ENCODE measurements at places on chromosomes 7 and 10. TPM values are rescaled to one million over a fixed set of nuclear protein-coding genes. Genes with fewer than 3 reads are reported as not detected.
A peak's percentile ranks its signal among the peaks of the same experiment; 100 is the strongest.

- no peak for DNase-seq
These were observed 205.9 kb downstream of the SKAP2 start for GRCh38 chr7:26658389-26659084.

RBM20 gene
- 0.64 TPM for polyA plus RNA-seq

OR9A2 gene
- not detected for polyA plus RNA-seq

- DNase-seq, result no peak
These were observed 203.5 kb downstream of the USP6NL start for GRCh38 chr10:11407939-11408338.

- DNase-seq, result peak; percentile 61
These were observed 27.9 kb downstream of the GTF2IRD1 start for GRCh38 chr7:74481458-74482196.

ENO4 gene
- 0.36 TPM for polyA plus RNA-seq

AGR3 gene
- not detected for polyA plus RNA-seq

GPR158 gene
- not detected for polyA plus RNA-seq

VPS50 gene
- 9.1 TPM for polyA plus RNA-seq

GTPBP10 gene
- polyA plus RNA-seq, result 10.9 TPM

LEP gene
- polyA plus RNA-seq, result not detected

GRCh38 chr7:91034459-91035368 is 229.5 kb upstream of the FZD1 start:
- peak; percentile 76 for DNase-seq

GRCh38 chr7:135204341-135204749 is 7.0 kb downstream of the WDR91 start:
- DNase-seq, result no peak

CFAP58 gene
- 0.47 TPM for polyA plus RNA-seq

DNA sequence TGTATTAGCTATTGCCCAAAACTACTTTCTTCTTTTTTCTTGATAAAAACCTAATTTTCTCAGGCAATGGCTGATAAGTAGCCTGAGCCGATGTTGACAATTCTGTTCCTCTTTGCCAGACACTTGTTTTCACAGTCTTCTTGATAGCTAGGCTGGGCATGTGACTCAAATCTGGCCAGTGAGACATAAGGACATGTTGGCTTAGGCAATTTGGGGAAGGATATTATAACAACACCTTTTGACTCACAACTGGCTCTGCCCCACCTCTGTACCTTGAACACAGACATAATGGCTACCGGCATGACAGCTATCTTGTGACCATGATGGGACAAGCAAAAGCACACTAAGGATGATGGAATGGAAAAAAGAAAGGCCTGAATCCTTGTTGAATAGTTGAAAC is 72.9 kb upstream of the GPR22 start:
- DNase-seq, result no peak

DNA sequence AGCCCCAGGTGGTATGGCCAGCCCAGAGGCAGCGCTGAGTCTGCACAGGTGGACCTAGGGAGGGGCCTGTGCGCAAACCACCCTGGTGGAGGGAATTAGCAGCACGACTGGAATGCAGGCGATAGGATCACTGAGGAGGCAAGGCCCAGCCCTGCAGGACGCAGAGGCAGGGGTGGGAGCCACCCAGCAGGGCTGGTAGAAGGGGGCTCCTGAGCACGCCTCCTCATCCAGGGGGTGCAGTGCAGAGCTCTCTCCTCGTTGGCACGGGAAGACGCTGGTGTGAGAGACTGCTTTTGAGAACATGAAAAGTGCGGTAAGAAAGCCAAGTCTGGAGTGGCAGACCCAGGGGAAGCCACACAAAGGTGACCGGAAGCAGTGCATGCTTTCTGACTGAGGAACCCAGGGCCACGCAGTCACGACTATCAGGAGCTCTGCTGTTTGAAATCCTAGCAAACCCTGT is 6.0 kb downstream of the FXYD4 start:
- DNase-seq, result peak; percentile 15

DNA sequence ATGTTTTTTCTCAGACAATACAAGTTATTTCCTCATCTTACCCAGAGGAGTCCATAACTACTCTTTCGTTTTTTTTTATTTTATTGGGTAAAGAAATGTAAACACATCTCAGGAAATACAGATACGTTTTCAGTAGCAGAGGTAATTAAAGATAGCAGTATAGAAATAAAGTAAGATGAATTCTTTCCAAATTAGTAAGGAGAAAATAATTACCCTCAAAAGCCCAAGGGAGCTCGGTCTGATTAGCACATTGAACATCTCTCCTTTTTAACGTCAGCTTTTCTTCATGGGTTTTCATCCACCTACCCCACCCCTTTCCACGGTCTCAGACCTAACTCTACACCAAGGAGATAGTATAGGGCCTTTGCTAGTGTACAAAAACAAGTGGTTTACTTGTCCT is 294.2 kb downstream of the GRID1 start:
- no peak for DNase-seq

IL15RA gene
- polyA plus RNA-seq, result 1.2 TPM

DNA sequence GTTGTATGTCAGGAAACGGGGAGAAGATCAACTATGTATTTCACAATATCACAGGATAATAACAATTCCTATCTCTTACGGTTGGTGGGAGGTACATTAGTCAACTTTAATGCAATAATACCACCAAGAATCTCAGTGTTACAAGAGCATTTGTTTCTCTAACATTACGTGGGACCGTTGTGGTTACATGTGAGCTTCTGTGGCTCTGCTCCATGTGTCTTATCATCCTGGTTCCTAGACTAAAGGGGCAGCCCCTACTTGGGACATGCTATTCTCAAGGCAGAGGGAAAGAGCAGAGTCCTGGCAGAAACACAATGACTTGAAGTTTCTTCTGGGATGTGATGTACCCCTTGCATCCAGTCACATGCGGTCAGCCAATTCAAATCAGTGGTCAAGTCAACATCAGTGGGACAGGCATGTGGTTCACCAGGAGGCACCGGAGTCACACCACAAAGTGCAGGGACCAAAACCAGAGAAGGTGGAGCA is 2.5 kb upstream of the ZNF22 start:
- DNase-seq, result no peak

TET1 gene
- 0.38 TPM for polyA plus RNA-seq

DNA sequence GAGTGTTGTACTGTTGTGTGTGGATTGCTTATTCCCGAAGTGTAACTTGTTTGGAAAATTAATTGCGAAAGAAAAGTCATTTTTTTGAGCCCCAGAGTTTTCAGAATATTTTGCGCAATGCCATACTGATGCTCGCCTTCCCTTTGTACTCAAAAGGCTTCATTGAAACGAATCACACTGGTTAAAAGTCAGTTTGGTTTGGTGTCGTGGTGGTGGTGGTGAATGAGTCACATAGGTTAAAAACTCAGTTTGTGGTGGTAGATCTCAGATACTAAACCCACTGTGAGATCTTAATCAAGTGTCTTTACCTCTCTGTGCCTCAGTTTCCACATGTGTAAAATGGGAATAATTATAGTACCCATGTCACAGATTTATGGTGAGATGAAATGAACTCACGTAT is 61.1 kb upstream of the IL6 start:
- no peak for DNase-seq

MORN4 gene
- 31.7 TPM for polyA plus RNA-seq

DNA sequence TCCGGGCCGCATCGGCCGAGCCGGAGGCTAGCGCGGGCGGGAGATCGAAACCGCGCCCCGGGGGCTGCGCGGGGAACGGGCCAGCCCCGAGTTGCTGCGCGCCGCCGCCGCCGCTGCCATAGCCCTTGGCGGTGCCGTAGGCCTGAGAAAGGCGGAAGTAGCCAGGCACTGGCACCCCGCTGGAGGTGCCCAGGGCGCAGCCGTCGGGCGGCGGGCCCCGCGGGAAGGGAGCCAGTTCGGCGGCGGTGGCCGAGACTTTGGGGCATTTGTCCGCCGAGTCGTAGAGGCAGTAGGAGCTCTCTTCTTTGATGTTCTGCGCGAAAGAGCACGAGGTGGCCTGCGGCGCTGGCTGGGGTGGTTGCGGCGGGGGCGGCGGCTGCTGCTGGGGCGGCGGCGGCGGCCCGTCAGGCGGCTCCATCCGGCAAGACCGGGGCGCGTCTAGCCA is 587 bp downstream of the HOXA10 start:
- peak; percentile 54 for DNase-seq

SKIDA1 gene
- polyA plus RNA-seq, result 0.47 TPM

- peak; percentile 46 for DNase-seq
These were observed 561 bp upstream of the HNRNPF start for GRCh38 chr10:43409385-43410109.

C10orf105 gene
- polyA plus RNA-seq, result not detected

- no peak for DNase-seq
These were observed 2.5 kb upstream of the UPK3B start for GRCh38 chr7:76507723-76508406.

LRRTM3 gene
- polyA plus RNA-seq, result not detected

DNA sequence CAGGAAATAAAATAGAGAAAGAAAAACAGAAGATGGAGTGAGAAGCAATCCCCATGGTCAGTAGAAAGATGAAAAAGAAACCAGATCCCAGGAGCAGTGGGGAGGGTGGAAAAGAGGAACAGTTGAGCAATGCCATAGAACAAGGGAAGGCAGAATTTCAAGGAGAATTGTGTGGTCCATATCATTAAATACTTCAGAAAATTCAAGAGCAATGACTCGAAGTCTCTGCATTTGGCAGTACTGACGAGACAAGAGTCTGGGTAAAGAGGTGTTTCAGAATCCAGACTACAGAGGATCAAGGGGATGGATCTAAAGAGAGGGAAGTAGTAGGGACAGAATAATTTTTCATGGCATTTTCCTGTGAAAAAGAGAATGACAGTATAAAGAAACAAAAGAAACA is 512.6 kb downstream of the PHTF2 start:
- no peak for DNase-seq

CCL24 gene
- polyA plus RNA-seq, result not detected

DNA sequence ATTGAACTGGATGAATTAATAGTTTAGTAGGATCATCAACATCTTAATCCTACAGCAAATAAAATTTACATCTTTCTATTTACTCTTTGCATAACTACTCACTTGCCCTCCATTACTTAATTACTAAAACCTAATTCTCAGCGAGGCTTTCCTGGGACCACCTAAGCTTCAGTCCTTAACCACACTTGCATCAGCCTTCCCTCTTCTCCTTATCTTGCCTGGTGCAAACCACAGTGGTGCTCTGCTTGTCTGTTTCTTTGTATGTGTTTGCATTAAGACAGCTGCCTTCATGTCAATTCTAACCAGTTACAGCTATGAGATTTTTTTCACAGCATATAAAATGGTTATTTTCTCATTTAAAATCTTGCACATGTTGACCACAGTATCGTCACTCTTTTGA is 72.6 kb upstream of the ZNF92 start:
- DNase-seq, result no peak

DNA sequence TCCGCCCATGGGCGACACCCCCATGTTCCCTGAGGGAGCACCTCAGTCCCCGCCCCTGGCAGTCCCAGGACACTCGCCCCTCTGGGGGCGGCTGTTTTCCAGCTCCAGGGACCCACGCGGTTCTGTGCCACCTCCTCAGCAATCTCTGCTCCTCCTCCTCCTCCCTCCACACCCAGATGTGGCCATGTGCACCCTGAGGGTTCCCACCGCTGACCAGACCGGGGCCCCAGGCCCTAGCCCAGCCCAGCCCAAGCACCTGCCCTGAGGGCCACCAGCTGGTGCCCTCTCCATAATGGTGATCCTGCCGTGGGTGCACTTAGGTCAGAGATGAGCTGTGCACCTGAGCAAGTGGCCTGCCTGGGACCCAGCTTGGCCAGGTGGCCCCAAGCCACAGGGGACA is 25.1 kb downstream of the AP5Z1 start:
- DNase-seq, result no peak

DNA sequence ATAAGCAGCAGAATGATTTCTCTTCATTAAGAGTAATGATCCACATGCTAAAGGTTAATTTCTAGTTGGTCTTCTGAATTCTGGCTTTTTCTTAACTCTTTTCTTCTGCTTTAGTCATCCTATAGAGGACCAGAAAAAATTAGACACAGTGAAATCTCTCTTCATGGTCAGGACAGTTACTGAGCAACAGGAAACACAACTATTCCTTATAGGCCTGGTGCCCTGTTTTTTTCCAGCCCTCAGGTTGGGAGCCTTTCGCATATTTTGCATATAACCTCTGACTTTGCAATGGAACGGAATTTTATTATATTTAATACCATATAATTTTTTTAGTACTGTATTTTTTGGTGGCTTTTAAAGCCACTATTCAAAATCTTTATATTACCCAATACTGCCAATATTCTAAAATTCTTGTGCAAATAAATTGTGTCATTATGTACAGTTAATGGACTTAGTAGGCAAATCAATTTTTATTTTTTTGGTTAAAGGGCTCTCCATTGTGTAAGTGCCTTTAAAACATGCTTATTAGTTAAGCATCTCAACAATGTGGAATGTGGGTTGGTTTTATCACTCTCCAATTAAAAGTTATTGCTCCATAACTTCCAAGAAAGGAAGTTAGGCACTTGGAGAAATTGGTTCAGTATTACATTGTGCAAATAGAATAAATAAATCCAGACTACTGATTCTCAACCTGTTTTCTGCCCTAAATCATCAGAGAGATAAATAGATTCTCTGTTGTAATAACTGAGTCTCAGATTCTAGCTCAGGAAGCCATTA is 22.5 kb downstream of the ARL4A start:
- no peak for DNase-seq

LRRC4 gene
- 0.44 TPM for polyA plus RNA-seq

ELFN1 gene
- polyA plus RNA-seq, result 0.05 TPM

DNA sequence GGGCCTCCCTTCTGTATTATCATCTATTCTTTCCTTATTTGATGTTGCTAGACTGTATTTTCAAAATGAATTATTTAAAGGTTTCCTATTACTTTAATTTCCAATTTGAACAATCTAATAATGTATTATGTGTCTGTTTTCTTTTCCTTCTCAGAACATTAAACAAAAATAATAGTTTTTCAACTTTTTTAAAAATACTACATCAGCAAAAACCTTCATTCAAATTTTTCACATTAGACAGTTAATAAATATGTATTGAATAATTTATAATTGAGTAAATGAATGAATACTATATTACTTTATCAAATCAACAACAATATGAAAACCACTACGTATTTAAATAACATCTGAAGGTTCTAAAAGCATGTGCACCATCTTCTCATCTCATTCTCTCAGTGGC is 644.1 kb upstream of the SEMA3D start:
- DNase-seq, result no peak

GRCh38 chr10:13439313-13440184 is 89.3 kb downstream of the BEND7 start:
- DNase-seq, result peak; percentile 56

SLC29A3 gene
- 4.6 TPM for polyA plus RNA-seq

GRCh38 chr10:110507346-110507745 is 9.6 kb downstream of the DUSP5 start:
- DNase-seq, result no peak

DNA sequence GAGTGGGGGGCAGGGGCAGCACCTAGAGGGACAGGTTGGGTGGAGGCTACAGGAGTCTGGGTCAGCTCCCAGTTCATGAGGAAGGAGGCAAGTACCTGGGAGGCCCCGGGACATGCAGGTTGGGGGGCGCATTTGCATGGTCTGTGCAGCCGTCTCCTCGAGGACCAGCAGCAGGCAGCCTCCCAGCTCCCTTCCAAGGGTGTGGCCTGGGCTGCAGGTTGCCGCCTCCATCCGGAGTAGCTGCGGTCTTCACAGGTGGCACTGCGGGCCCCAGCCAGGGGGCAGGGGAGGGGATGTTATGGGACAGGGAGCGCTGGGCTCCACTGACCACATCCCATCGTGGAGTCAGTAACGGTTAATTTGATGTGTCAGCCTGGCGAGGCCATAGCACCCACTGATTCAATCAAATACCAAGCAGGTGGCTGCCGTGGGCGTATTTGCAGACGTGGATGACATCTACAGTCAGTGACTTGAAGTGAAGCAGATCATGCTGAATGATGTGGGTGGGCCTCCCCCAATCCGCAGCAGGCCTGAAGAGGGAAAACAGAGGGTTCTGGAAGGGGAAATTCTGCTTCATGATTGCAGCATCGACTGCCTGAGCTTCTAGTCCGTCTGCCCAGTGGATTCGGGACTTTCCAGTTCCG is 81.6 kb downstream of the PRKAG2 start:
- DNase-seq, result no peak
